Iris pigment epithelial cell (primary cell): ENCODE measurements at places on chromosomes 5 and 9.

- peak; percentile 29 for DNase-seq
These were observed 728.2 kb downstream of the BRINP1 start for GRCh38 chr9:118640836-118641560.

DNA sequence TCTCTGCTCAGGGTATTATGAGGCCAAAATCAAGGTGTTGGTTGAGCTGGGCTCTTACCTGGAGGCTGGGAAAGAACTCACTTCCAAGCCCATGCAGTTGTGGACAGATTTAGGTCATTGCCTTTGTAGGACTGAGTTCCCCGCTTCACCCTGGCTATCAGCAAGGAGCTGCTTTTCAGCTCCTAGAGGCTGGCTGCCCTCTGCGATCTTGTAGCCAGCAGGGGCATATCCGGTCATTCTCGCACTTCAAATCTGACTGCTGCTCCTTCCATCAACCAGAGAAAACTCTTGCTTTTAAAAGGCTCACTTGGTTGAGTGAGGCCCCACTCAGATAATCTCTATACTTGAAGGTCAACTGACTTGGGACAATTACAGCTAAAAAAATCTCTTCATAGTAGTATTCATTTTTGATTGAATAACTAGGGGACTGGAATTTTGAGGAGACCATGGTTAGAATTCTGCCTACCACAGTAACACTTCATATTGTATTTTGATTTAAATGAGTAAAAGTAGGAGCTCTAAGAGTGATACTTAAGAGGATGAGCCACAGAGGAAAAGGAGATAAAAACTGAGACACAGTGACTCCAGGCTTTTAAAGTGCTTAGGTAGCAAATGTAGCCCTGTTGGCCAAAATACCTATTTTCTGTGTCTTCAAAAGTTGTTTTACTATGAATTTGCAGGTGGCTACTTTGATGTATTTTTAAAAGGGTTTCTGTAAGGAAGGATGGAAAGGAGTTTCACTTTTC, 137.4 kb downstream of the CD180 start:
- DNase-seq: no peak

DNA sequence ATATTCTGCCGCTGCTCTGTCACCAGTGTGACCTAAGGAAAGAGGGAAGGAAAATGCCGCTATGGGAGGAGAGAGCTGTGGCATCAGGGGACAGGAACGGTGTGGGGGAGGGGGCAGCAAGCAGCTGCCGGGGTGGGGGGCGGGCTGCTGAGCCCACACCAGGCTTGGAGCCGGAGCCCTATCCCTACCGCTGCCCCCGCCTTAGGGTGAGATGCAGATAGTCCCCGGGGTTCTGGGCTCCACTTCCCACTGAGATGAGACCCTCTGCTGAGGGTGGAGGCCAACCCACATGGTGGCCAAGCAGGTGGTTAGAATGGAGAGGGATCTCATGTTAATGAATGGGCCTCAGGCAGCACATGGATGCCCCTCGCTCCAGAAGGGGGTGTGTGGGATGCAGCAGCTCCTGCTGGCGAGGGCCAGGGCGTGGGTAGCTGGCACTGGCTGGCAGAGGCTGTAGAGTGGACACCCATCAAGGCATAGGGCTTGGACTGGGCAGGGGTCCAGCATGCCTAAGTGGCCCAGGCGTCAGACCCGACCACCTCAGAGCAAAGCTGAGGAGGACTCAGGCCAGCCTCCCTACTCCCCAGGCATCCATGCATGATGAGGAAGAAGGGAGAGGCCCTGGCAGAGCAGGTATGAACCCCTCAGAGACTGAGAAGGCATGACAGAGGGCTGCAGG, 131.5 kb downstream of the ZNF354C start:
- no peak for DNase-seq

GRCh38 chr9:94638335-94639060, 820 bp downstream of the FBP1 start:
- no peak for DNase-seq

GRCh38 chr5:174745590-174746103, 21.3 kb downstream of the MSX2 start:
- DNase-seq: no peak

- peak; percentile 60 for DNase-seq
These were observed 21.8 kb upstream of the ANKRD18A start for GRCh38 chr9:38641985-38642864.

- no peak for DNase-seq
These were observed 138.0 kb upstream of the STC2 start for GRCh38 chr5:173466227-173466626.

DNA sequence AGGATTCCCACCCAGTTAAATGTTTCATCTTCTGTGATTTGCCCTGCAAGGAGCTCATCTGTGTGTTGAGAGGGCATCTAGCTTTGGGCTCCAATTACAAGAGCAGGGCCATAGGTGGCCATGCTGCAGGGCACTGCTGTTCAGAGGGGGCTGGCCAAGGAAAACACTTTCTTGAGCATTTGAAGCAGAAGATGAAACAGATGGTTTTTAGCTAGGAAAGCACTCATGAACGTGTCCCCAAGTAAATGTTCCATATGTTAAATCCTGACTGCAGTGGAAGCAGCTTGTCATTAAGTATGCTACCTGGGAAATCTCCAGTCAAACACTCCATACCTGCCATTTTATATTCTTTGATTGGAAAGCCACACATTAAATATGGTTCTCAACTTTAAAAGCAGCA, 176.6 kb downstream of the FBXL7 start:
- no peak for DNase-seq

DNA sequence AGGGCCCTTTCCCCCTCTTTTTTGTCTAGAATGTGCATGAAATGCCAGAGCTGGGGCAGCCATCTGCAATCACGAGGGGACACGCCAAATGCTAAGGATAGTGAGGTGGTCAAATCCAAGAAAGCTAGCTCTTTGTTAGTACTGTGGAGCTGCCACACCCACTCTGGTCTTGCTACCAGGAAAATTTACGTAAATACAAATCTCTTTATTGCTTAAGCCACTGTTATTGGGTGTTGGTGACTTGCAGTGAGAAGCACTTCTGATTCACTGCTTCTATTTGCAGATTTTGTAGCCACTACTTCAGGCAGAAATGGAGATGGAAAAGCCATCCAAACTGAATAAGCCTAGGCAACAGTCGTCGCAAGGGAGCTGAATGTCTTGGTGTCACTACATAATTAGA, 25.6 kb upstream of the SUSD1 start:
- no peak for DNase-seq

GRCh38 chr5:43332401-43332800, 19.2 kb upstream of the HMGCS1 start:
- DNase-seq: no peak

GRCh38 chr5:116544531-116545241, 29.9 kb downstream of the SEMA6A start:
- no peak for DNase-seq

DNA sequence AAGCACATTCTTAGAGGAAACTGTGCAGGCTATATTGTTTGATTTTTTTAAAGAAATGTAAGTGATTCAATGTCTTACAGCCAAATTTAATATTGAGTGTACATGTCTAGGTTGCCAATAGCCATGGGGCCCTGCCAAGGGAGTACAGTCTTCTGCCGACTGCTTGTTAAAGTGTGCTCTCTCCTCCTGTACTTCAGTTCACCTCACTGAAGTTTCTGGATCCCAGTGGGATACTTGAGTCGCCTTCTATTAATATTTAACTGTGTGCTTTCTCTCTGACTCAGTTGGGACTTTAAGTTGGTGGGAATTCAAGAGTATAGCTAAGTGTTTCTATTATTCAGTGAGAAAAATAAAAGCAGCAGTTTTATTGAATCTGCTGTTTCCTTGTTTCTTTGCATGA, 44.5 kb upstream of the C5orf47 start:
- no peak for DNase-seq

DNA sequence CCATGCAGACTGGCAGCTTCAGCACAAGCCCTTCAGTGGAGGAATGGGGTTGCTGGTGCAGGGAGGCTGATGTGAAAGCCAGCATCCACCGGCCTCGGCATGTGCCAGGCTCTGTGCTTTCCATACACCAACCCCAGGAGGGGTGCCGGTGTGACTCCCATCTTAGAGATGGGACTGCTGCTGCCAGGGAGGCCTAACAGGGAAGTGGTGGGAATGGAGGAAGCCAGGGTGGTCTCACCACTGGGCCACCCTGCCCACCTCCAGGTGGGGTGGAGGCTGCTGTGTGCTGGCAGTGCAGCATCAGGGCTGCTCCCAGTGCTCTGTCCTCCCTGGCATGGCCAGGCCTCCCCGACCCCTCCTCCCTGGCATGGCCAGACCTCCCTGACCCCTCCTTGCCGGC, 32.8 kb upstream of the PITX1 start:
- no peak for DNase-seq

- peak; percentile 99 for DNase-seq
These were observed 22.4 kb downstream of the DDX31 start for GRCh38 chr9:132647355-132647754.

- DNase-seq: no peak
These were observed 57.6 kb downstream of the ZSWIM6 start for GRCh38 chr5:61389609-61390008.

- DNase-seq: no peak
These were observed 523.5 kb upstream of the KLF4 start for GRCh38 chr9:108012886-108013665.

DNA sequence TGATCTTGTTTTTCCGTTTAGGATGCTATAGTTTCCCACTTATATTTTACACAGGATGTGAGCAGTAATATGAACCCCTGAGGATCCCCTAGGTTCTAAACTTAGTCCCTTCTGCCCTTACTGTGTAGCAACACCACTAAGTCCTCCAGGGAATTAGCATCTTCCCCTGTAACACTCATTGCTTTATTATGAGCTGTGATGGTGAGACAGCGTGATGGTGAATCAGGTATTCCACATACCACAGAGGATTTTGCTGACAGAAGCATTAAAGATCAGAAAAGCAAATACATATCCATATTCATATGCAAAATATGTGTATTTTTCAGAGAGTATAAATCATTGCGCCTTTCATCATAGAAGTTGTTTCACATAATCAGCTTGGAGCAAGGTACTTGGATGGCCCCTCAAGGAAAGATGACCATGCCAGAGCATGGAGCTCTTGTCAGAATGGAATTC, 317.0 kb downstream of the ICE1 start:
- DNase-seq: no peak

- DNase-seq: no peak
These were observed 33.3 kb upstream of the PTGS1 start for GRCh38 chr9:122337556-122337929.

- DNase-seq: peak; percentile 43
These were observed 314.0 kb downstream of the ARHGEF28 start for GRCh38 chr5:73940026-73940425.

- DNase-seq: no peak
These were observed 77.9 kb downstream of the HMCN2 start for GRCh38 chr9:130343445-130343918.

GRCh38 chr5:87755360-87755759, 342.6 kb upstream of the CCNH start:
- DNase-seq: no peak

GRCh38 chr5:21689587-21689986, 1163.6 kb downstream of the CDH12 start:
- DNase-seq: no peak

GRCh38 chr9:99375481-99375880, 153.4 kb downstream of the SEC61B start:
- DNase-seq: peak; percentile 50

DNA sequence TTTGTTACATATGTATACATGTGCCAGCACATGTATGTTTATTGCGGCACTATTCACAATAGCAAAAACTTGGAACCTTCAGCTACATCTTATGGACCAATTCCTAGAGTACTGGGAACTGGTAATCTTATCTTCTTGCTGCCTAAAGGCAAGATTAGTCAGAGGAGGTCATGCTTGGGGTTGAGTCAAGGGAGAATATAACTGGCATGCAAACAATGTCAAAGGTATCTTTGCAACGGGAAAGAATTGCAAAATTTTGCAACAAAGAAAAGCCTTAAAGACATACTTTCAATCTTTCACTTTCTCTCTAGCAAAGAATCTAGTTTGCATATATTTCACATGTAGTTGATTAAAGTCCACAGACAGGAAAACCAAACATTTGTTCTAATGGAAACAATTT, 145.2 kb downstream of the EDIL3 start:
- DNase-seq: peak; percentile 87

DNA sequence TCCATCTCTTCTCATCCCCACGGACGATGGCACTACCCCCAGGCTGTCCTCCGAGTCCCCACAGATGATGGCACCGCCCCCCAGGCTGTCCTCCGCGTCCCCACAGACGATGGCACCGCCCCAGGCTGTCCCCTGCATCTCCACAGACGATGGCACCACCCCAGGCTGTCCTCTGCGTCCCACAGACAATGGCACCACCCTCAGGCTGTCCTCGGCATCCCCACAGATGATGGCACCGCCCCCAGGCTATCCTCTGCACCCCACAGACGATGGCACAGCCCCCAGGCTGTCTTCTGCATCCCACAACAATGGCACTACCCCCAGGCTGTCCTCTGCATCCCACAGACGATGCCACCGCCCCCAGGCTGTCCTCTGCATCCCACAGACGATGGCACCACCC, 57.4 kb upstream of the PTCH1 start:
- DNase-seq: no peak

- DNase-seq: no peak
These were observed 239.8 kb downstream of the IRX2 start for GRCh38 chr5:2511706-2512105.

DNA sequence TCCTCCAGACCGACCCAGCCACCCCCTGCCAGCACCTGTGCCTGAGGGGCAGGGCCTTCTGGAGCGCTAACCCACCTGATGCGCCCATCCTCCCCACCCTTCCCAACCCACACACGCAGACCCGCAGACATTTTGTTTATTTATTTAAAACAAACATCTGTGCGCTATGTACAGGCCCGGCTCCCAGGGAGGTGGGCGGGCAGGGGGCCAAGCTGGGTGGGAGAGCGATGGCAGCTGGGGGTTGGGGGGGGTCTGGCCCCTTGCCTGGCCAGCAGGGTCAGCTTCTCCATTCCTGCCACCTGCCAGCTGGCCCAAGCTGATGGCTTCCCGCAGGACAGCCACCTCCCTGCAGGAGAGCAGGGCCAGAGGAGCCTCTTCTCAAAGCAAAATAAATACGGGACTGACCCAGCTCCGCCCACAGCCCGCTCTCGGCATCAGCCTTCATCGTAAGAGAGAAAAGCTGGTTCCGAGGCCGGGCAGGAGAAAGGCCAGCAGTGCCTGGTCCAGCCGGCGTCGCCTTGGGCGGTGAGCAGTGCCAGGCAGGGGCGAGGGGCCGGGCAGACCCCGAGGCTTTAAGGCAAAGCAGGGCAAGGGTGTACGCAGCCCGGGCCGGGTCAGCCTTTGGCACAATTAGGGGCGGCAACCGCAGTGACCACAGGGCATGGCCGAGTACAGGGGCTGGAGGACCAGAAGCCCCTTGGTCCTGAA, 10.9 kb upstream of the CLIC3 start:
- peak; percentile 33 for DNase-seq

DNA sequence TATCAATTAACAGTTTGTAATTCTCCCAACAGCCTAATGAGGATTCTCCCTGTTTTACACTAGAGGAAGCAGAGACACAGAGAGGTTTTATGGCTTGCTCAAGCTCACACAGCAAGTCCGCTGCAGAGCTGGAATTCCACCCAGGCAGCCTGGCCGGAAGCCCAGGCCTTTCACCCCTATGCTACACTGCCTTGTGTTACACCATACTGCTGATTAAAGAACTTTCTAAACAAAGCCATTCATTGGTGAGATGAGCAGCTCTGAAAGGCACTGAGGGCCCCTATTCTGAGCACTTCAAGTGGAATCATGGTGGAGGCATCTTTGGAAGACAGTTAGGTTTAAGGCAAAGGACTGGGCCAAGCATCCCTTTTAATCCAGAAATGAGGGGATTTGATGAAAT, 14.7 kb upstream of the LARP1 start:
- peak; percentile 93 for DNase-seq
